Left lung (tissue), 14 donors: ENCODE measurements at places on chromosomes 12 and 14.

DNA sequence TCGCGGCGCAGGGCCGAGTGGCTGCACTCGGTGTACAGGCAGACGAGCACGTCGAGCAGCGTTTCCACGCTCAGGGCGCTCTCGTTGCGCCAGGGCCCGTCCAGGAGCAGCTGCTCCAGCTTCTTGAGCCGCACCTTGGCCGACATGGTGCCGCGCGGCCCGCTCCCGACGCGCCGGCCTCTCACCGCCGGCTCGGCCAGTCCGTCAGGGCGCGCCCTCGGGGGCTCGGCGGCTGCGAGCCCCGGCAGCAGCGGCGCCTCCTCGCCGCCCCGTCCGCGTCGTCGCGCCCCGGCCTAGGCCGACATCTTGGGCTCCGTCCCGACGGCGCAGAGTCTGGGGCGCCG, 349 bp downstream of the CDC42BPB start:
- DNase-seq: peak; percentile 38

DNA sequence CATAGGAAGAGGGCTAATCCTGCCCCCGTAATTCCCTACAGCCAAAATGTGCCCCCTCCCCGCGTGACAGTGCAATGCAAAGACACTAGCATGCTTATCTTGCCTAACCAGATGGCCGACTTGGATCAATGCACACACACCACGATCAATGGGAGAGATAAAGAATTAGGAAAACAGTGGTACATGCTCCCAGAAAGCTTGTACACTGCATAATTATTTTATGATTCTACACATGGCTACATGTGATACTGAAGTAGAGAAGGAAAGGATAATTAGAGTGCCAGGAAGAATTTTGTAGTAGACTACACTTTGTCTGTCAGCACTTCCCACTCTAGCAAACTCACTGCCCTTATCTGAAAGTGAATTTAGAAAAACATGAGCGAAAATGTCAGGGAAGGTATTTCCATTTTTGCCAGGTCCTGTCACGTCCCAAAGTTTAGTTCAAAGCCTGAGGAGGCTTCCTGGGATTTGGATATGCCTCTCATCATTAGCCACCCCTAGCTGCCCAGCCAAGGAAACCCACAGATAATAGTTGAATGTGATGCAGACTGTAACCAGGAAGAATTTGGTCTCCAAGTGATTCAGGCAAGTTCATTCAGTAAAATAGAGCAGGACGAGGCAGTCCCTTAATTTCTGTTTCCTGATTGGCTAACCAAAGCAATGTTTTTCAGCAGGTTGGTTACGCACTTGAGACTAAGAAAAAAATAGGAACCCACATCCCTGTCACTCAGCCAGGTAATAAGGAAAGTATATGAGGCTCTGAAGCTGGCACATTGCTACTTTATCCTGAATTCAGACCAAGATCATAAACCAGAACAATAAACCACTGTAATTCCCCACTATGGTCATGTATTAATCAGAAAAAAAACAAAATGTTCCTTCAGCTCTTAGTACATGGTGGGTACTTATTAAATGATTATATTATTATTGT, 199.6 kb upstream of the OTX2 start:
- DNase-seq: no peak

DNA sequence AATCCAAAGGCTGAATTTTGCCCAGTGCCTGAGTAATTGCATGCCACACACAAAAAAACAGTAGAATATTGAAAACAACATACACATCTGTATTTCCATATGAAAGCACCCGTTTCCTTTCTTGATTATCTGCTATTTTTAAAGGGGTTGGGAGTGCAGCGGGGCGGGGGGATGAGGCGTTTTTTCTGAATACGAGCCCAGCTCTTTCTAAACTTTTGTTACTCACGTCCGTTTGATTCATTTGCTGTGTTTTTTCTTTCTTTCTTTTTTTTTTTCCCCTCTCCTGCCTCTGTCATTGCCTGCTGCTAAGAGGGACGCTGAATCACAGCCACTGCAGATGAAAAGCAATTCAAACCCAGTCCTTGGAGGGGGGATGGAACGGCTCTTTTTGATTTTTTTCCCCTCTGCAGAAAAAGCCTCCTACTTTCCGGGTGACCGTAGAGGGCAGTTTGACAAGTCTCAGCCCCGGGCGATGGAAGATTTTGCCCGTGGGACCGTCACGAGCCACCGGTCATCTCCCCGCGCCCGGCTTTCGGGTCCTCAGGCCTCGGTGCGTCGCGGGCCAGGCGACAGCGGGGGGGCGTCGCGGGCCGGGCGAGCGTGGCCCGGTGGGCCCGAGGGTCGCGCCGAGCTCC, 572 bp upstream of the RASSF8 start:
- DNase-seq: no peak

- no peak for DNase-seq
These were observed 44.6 kb downstream of the CACNA2D4 start for GRCh38 chr12:1873531-1874510.

- DNase-seq: no peak
These were observed 286.3 kb downstream of the RPAP3 start for GRCh38 chr12:47419497-47419896.

DNA sequence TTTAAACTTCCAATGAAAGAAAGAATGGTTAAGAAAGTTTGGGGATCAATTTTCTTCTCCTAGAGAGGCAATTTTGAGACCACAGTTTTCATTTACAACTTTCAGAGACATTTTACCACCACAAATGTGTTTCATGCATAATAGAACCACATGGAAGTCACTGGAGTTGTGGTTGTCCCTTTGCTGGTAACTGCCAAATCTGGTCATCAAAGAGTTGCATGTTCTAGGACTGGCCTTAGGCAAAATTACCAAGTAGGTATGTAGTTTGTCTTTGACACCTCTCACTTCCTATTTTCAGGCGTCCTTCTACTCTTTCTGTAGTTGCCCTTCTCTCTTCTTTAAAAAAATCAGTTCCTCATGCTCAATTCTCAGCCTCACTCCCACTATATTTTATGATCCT, 54.3 kb upstream of the TMX1 start:
- no peak for DNase-seq
